ENCODE measurements at places on chromosomes 3 and 15.

GRCh38 chr3:158683230-158683962, 10.9 kb upstream of the LXN start:
- DNase-seq, result no peak

DNA sequence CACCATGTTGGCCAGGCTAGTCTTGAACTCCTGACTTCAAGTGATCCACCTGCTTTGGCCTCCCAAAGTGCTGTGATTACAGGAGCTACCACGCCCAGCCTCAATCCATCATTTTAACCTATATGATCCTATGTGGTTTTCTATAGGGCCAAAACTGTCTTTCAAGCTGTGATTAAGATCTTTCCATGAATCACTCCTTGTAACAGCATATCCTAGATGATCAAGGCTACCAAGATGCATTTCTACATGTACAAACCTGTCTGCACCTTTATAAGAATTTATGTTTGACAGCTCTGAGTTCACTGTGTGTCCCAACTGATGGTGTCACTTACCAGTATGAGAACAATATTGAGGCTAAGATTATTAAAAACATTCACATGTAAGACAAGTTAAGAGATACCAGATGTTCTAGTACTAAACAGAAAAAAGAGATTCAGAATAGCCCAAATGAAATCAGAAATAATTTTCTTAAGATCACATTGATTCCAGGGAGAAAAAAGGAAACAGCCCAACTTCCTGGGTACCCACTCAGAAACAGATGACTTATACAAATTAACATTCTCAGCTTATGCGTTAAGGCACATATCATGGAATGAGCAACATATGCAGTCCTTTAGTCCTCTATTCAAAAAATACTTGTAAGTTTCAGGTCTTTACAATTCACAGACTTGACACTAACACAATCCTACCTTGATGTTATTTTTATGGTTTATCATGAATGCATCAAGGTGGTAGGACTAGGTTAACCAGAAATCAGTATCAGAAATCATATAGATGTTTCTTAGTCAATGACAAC, 24.8 kb upstream of the PPIB start:
- no peak for DNase-seq

GRCh38 chr3:112587336-112587735, 25.5 kb downstream of the SLC35A5 start:
- DNase-seq, result no peak

DNA sequence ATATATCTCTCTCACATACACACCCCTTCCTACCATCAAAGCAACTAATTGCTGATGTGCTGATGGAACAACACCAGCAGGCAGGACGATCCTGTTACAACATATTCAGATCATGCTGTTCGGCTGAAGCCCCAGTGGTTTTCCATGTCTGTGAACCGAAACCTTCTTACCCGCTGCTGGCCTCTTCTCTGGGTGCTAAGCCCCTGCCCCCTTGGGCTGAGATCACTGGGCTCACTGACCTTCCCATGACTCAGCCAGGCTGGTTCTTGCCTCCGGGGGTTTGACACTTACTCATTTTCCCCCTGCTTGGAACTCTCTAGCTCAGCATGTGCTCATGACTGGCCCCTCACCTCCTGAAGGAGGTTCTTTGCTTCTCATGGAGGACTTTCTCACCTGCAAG, 122.0 kb upstream of the RGMA start:
- no peak for DNase-seq

DNA sequence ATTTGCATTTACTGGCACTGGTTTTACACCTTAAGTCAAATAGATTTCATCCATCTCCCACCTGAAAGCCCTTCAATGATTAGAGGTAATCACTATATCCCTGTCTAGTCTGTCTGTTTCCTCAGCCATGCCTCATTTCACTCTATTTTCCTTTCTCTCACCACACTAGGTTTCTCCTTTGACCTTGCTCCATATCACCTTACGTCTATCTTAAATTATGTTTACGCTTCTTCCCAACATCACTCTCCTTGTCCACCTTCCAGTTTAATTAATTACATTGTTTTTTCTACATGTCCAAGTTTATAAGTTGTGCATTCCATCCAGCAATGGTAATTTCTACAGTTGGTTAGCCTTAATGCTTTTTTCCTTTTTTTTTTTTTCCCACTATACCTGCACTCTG, 396.7 kb upstream of the PDZRN3 start:
- DNase-seq, result no peak

DNA sequence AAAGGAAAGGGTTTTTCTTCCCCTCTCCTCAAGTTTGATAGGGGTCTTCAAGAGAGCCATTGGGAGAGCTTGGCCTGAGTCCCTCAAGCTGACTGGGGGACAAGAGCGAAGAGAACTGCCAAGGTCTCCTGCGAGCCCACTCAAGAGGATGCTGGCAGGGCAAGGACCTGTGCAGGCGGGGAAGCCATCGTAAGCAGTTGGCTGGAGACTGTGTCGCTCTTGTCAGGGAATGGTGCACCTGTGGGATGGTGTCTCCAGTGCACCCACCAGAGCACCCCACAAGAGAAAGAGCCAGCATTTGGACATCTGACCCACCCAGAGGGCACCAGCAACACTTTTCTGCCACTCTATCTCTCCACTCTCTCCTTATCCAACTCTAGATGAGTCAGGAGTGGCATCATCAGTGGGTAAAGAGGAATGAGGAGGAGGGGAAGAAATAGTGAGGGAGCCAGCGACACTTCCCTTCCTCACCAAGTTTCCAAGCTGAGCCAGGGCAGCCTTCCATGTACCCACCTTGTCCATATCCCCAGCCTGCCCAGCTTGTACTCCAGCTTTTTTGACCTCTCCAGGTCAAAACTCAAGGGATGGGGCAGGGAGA, 13.6 kb upstream of the XIRP1 start:
- no peak for DNase-seq

DNA sequence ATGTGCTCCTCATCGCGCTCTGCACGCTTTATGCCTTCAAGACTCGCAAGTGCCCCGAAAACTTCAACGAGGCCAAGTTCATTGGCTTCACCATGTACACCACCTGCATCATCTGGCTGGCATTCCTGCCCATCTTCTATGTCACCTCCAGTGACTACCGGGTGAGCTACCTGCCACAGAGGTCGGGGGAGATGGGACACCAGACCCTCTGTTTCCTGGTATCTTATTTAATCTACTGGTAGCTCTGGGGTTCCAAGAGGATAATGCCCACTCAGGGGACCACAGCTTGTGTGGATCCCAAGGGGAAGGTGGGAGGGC, 9.1 kb downstream of the GRM2 start:
- DNase-seq, result peak; percentile 16

GRCh38 chr3:97687734-97688133, 76.8 kb upstream of the ARL6 start:
- no peak for DNase-seq

- no peak for DNase-seq
These were observed 56.3 kb upstream of the CFAP20DC start for GRCh38 chr3:59106085-59106648.

- no peak for DNase-seq
These were observed 18.4 kb upstream of the PIGZ start for GRCh38 chr3:196987022-196987421.

DNA sequence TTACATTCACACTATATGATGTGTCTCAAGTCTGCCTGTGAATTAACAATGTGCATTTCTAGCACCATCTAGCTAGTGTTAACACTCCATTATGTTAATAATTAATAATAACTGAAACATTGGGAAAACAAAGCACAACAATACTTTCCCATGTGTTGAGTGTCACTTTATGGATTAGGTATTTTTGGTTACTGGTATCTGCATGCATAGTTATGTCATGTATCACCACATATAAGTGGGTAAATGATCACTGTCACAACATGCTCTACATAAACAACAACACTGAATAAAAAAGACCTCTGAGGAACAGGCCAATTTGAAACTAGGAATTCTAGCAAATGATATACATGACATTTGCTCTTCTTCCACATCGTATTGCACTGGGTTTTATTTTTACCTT, 74.7 kb downstream of the MLH1 start:
- DNase-seq, result no peak

- no peak for DNase-seq
These were observed 697 bp upstream of the TRIM69 start for GRCh38 chr15:44735482-44736180.
